ENCODE measurements at places on chromosomes 3 and 15.

- DNase-seq: no peak
Measured at GRCh38 chr3:71499227-71499876, 84.2 kb downstream of the FOXP1 start.

DNA sequence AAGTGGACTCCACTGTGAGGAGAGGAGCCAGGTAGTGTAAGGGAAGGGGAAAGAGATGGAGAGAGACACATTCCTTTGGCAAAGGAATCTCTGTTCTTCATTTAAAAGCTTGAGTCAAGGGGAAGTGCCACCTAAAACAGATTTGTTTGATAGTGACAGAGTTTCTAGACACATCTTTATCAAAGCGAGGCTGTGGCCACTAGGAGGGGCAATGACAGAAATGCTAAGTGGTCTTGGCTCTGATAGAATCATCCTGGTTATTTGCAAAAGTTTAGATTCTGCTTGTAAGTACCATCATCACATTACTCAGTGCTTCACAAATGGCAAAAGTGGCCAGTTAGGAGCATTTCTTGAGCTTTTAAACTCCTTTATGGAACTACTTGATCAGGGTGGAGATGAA, 261.4 kb downstream of the CNTN3 start:
- DNase-seq: no peak

DNA sequence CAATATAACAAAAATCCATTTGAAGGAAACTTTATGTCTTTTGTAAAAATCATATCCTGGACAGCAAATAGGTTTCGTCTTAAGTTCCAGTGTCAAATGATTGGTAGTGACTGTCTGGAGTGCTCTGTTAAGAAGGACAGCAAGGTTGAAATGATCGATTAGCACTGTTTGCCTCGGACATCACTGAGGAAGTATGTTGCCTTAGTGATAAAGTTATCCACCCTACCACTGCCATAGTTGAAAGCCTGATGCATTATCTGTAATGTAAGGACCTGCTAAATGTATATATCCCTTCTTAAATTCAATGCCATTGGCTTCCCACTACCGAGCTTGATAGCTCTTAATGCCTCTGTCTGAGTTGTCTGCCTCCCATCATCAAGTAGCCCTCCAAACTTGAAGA, 70.0 kb downstream of the CFAP20DC start:
- DNase-seq: no peak

DNA sequence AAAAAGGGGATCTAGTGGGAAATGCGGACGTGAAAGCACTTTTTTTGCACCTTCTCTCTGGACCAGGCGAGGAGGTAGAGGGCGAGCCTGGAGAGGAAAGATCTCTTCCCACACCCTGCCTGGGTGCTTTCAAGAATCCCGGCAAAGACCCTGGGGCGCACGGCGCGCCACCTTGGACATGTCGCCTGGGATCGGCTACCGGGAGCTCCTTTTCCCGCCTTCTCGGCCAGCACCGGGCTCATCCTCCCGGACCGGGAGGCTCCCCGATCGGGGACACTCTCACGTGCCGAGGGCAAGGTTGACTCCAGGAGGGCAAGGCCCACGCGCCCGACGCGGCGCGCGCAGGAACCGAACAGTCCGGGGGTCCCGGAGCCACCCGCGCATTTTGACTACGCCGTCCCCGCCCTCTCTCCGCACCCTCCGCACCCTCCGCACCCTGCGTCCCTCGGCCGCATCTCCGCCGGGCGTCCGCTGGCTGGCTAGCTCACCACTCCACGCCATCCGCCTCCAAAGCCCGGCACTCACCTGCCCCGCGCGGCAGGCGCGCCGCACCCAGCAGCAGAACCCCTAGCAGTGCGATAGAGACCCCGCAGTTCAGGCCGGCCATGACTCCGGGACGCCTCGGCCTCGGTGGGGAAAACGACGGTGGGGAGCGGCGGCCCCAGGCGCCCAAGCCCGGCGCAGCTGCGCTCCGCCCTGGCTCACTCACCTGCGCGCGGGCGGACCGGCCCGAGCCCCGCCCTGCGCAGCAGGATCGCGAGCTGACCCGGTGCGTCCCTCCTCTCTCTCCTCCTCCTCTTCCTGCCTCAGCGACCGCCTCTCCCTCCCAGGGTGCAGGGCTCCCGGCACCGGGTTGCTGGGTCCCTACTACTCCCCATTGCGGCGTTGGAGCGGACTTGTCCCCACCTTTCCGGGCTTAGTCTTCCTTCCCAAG, at the start of gene CDCP1:
CDCP1 (minus strand) TSS at position 698 of the 934 bp plus-strand sequence; CDS start at position 607, 91 bp downstream.
- DNase-seq: peak; percentile 54

DNA sequence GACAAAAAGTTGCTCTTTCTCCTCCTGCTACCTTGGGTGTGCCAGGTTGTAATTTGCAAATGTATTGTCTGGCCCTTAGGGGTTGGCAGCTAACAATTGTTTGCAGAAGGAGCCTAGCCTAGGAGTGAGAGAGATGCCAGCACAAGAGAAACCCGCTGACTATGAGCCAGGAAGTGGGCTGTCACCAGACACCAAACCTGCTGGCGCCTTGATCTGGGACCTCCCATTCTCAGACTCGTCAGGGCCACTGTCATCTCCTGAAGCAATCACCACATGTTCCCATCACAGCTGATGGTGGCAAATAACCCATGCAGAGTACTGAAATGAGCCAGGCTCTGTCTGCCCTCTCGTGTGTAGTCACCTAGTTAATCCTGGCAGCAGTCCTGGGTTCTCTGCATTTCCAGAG, 406.4 kb upstream of the NPAP1 start:
- DNase-seq: no peak

DNA sequence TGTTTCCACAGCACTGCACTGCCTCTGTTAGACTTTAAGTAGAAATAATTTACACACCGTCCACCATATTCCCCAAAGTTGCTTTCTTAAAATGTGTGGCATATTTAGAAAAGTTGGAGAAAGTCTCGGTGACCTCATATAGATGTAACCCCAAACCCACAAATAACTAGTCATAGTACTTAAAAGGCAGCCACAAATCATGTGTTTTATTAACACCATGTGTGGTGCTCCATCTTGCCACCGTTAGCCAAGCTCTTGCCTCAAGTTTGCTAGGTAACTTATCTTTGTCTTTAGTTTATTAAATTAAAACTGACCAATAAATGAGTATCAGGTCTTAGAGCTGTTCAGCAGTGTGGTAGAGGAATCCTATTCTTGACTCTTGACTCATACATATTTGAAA, 257.9 kb downstream of the UBE2E2 start:
- DNase-seq: no peak

DNA sequence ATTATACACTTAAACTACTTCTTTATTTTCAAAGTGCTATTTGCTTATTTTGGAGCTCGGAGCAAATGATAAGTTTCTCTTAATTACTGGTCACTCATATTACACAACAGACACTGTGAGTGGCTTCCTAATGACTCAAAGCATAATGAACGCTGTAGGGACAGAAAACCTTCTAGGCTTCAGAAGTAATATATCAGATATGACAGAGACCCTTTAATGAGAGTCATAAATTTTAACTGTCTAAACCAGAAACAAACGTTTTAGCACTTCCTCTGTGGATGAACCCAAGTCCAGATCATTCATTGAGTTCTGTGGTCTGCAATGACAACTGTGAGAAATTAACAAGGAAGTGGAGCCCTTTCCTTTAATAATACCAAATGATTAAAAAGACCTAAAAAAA, 66.6 kb downstream of the ARPP21 start:
- no peak for DNase-seq

GRCh38 chr15:65209701-65210643, 1.3 kb downstream of the CILP start:
- DNase-seq: no peak

- DNase-seq: no peak
Measured at GRCh38 chr3:99663977-99664376, 25.6 kb downstream of the COL8A1 start.

GRCh38 chr3:53845881-53846133, 412 bp downstream of the CHDH start:
- DNase-seq: no peak

- no peak for DNase-seq
Measured at GRCh38 chr3:172070269-172070668, 30.9 kb downstream of the FNDC3B start.

DNA sequence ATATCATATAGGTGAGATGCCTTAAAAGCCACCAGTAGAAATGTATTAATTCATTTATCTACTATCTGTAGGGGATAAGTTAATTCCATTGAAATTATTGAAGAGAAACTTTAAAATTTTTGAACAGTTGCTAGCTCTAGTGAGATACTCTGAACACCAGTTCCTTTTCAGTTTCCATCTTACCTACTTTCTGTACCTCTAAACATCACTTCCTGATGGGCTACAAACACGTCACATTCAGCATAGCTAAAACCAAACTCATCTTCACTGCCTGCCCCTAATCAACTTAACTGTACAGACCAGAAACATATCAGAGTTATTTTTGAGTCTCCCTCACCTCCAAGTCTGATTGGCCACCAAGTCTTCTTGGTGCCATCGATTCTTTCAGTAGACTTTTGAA, 88.9 kb downstream of the FEZF2 start:
- no peak for DNase-seq

DNA sequence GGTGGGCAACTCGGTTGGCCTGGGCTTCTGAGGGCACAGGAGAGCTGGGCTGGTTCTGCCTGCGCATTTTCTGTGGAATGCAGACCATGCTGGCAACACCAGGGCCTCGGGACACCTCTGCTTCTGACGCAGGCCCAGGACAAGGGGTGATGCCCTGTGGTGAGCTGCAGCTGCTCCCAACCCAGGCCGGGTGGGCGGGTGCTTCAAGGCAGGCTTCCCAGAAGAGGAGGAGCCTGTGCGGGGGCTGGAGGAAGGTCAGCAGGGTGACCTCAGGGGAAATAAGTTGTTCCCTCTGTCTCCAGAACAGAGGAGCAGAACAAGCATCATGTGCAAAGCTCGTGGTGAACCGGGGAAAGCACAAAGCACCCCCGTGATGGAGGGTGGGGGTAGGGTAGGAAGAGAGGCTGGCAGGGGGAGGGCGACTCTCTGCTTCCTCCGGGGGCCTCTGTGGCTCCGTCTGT, 11.0 kb upstream of the PLXNA1 start:
- DNase-seq: no peak

- no peak for DNase-seq
Measured at GRCh38 chr3:38641461-38642110, 7.9 kb downstream of the SCN5A start.

DNA sequence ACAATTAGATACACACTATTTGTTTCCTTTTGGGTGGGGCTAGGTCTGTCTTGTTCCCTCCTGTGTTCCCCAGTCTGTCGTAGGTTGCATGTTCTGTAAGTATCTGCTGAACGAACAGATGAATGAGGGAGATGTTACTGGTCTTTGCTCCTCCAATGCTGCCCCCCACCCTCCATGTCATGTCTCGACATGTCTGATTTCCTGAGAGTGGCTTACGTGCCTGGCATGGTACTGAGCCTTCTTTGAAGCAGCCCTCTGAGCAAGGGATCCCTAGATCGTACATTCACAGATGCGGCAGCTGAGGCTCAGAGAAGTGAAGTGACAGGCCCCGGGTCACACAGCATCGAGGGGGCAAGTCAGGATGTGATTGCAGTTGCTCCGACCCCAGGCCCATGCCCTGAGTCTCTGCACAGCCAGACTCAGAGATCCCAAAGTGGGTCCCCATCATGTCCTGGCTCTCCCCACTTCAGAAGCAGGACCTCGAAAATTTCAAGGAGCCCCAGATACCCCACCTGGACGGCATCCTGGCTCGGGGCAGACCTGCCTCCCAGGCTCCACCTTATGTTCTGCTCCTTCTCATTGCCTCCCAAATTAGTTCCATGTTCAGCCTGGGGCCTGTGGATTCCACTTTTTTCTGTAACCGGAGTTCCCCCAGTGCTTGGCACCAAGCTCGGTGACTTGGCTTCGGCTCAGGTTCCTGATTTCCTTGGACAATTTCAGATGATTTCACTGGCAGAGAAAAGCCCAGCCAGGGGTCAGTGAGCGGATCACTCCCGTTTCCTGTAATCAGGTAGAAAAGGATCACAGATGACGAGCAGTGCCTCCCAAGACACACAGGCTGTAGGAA, 24.7 kb downstream of the GOLGA6L2 start:
- no peak for DNase-seq

DNA sequence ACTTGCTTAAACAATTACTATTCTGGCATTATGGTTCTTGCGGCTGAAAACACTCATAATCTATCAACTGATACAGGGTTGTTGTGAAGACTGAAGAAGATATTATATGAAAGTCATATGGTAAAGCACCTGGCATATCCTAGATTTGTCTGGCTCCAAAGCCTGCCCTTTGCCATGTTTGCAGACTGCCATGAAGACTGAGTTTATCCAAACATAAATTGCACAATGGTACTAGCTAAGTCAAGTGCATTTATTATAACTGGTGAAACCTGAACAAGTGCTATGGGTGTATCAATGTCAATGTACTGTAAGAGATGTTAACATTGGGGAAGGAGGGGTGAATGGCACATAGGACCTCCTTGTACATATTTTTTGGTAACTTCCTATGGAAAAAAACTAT, 87.4 kb upstream of the MEX3B start:
- DNase-seq: no peak

DNA sequence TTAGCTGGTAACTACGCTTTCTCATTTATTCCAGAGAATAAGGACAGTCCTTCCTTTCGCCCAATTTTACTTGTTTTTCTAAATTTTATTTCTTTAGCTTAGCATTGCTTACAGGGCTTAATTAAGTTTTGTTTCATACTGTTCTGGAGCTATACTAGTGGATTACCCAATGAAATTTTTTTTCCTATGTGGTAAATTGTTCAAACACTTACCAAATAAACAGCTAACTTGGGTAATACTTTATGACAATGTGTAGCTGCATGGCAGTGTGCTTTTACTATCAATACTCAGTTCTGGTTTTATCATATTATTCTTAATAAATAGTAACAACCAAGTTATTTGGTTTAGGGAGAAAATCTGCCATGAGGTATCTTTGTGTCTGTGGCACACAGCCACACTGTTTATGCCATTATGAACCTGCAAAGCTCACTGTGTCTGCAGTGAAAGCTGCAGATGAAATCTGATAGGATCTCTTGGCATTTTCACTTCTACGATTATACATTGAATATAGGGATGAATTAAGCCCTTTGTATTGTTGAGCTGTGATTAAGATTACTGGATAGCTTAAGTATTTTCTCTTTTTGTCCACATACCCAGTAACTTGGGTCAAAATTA, 37.2 kb downstream of the UBE2E2 start:
- no peak for DNase-seq

GRCh38 chr15:43775411-43775965, 1.3 kb downstream of the ELL3 start:
- DNase-seq: no peak

GRCh38 chr3:108159865-108160264, 62.4 kb downstream of the IFT57 start:
- no peak for DNase-seq

DNA sequence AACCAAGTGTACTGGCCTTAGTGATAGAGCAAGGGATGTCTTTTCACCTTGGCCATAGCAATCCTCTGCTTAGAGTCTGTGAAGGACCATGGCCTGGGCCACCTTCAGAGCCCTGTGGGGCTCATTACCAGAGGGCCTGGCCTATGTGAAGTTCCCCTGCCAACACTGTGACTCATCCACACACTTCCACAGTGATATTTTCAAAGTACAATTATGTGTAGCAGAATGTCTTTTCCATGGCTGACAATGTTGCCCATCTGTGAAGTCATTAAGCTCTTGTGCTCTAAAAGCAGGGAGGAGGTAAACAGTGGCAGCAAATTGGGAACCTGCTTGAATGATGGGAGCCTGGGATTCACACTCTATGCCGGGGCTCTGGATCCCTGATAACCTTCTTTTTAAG, 12.2 kb upstream of the CACNA1D start:
- no peak for DNase-seq

- DNase-seq: peak; percentile 79
Measured at GRCh38 chr3:129490273-129490675, 38.2 kb upstream of the RHO start.

Measured in GM20000 (cell line).